ENCODE measurements at places on chromosomes 16 and 17.

DNA sequence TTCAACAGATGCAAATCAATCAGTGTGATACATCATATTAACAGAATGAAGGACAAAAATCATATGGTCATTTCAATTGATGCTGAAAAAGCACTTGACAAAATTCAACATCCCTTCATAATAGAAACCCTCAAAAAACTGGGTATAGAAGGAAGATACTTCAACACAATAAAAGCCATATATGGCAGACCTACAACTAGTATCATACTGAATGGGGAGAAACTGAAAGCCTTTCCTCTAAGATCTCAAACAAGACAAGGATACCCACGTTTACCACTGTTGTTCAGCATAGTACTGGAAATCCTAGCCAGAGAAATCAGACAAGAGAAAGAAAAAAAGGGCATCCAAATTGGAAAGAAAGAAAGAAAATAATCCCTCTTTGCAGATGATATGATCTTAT is 47.1 kb upstream of the NACA2 start:
- DNase-seq = no peak

GRCh38 chr17:8621585-8621984 is 8.9 kb downstream of the MYH10 start:
- DNase-seq = no peak

DNA sequence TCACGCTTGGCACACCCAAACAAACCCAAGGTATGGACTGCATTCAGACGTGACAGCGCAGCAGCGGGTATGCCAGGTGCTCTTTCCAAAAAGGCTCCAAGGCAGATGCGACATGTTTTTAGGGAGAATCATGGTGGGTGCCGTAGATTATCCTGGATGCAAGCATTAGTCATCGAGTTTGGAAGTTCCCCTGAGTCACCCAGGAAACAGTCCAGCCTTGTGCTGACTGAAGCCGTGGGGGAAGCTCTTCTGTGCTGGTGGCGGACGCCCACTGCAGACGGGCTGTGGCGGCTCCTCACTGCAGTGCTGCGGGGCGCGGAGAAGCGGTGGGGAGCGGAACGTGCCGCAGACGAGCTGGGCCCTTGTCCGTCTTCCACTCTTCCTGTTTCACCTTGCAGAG is 13.9 kb downstream of the JPT2 start:
- DNase-seq = no peak

DNA sequence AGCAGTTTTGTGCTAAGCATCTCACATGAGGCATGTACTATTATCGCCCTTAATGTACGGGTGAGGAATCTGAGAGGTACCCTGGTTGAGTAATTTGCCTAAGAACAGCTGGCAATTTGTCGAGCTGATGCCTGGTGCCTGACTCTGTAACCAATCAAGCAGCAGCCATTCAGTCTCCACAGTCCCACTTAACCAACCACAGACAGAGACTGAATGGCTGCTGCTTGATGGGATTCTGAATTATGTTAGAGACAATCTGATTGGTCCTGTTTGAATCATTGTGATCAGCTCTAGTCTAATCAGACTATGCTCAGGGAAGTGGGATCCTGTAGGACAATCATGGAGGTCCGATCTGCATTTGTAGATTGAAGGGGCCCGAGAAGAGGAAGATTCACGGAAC is 447.0 kb downstream of the SHISA9 start:
- DNase-seq = no peak

- no peak for DNase-seq
Observed at GRCh38 chr16:11425140-11425539, 79.9 kb downstream of the RMI2 start.

DNA sequence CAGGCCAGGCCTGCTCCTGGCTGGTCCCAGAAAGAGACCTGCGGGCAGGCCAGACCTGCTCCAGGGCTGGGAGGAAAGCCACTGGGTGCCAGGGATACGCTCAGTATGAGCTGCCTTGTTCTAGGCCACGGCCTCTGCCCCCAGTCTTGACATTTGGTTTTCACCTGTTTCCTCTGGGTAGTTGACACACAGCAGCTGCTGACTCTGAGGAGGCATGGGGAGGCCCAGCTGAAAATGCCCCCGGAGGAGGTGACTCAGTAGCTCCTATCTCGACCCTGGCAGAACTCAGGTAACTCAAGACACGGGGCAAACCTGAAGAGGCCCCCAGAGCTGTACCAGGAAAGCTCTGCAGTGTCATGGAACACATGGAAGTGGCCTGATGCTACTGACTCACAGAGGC is 13.9 kb upstream of the ADGRG1 start:
- DNase-seq = no peak

- no peak for DNase-seq
Observed at GRCh38 chr17:46010597-46011186, 11.6 kb downstream of the STH start.

- DNase-seq = no peak
Observed at GRCh38 chr17:78351449-78352006, 8.3 kb downstream of the SOCS3 start.

- DNase-seq = no peak
Observed at GRCh38 chr16:10868596-10869469, 8.2 kb upstream of the CIITA start.

GRCh38 chr17:1779571-1780131 is 17.8 kb downstream of the SERPINF1 start:
- no peak for DNase-seq

- DNase-seq = no peak
Observed at GRCh38 chr16:732936-733335, 6.0 kb downstream of the HAGHL start.

GRCh38 chr17:17322516-17323510 is 19.6 kb downstream of the NT5M start:
- no peak for DNase-seq

DNA sequence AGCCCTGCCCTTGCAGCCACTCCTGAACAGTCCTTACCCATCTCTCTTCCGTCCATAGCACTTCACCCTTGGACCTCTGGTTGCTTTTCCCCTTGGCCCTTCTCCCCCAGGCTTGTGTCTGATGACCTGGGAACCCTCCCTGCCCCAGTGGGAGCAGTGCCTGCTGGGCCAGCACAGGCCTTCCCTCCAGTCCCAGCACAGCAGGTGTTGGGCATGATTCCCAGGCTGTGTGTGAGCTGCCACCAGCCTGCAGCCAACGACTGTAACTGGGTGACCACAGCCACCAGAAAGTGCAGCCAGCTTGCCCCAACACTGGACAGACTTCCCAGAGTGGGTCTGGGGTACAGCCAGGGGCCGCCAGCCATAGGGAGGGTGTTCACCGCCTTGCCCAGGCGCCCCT is 30.0 kb downstream of the CRAMP1 start:
- no peak for DNase-seq

DNA sequence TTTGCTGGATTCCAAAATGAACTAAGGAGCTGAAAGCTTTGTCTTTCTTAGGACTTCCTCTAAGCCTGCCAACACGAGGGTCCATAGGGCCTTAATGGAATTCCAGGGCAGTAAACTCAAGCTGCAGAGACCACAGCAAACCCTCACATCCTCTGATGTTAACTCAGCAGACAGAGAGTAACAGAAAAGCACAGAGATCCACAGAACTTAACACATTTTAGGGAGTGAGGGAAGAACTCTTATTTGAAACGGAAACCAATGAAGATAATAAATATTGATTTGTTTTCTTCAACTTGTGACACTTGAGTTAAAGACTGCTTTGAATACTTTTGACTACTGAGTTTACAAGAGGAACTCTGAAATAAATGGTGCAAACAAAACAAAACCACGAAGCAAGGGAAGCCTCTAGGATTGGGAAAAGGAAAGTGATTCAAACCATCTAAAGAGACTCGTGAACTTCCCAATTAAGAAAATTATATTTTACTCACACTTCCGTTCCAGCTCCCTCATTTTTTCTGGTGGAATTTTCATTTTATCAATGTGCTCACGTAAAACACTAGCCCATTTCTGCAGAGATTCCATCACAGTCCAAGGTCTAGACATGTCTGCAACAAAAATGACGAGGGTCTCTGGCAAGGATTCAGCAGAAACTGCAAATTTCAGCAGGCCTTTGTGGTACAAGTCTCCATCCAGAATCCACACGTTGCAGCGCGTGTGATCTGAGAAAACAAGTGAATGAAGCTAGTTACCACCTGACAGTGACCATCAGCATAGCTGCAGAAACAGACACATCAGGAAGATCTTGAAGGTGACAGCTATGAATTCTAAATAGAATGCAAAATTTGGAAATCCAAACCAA is 9.2 kb downstream of the DYNC1LI2 start:
- no peak for DNase-seq

- no peak for DNase-seq
Observed at GRCh38 chr16:2821487-2822157, 4.6 kb downstream of the PRSS21 start.

DNA sequence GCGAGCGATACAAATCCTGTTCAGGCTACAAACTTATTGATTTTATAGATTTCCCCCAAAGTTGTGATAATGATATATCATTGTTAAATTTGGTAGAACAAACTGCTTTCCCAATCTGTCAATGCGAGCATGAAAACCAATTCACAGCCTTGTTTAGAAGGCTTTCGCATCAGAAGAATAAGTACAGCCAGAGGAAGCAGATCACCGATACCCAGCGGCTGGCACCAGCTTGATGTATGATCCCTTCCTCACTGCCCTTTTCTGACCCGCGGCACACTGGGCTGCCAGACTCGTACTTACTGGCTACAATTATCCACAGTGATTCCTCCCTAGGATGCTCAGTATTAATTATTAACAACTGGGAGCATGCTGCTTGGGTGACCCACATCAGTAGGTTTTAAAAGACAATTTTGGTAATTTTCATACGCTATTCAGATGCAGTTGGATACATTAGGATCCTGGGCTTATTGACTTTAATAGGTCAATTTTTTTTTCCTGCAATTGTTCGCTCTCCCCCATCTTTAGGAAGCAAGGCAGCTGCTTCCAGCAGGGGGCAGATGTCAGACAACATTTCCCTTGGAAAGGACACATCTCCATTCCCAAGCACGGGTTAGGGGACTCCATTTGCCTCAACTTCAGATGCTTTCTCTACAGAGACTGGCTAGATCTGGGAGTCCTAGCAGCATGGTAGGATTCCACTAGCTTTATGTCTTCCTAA is 582.7 kb upstream of the PSMD7 start:
- DNase-seq = no peak

DNA sequence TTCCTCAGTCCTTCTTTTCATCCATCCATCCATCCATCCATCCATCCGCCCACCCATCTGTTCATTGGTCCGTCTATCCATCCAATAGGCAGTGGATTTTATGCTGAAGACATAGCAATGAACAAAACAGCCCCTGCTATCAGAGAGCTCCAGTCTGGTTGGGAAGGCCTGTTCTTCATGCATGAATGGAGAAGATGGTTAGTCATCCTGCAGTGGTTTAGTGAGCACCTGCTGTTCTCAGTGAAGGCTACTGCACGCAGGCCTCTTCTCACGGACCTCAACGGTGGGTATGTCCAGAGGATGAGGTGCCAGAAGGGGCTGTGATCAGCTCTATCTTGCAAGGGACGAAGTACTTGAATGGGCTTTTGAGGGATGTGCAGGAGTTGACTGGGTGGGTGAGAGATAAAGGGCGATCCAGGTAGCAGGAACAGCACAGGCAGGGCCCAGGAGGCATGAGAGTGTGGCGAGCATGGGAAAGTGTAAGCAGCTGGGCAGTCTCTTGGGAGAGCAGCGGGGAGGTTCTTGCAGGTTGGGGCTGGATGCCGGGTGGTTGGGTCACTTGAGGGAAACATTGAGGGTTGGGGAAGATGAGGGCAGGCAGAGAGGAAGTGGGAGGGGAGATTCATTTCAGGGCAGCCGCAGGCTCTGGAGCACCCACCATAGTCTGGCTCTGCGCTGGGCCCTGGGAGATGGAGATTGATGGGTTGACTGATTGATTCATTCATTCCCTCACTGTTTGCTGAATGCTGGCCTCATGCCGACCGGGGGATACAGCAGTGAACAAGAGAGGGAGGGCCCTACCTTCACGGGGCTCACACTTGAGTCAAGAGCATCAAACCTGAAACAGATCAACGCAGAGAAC is 115.0 kb upstream of the CIBAR2 start:
- DNase-seq = no peak

- DNase-seq = no peak
Observed at GRCh38 chr16:86497551-86498021, 12.7 kb upstream of the FOXF1 start.

GRCh38 chr17:18102640-18103039 is 5.9 kb upstream of the MYO15A start:
- DNase-seq = no peak

DNA sequence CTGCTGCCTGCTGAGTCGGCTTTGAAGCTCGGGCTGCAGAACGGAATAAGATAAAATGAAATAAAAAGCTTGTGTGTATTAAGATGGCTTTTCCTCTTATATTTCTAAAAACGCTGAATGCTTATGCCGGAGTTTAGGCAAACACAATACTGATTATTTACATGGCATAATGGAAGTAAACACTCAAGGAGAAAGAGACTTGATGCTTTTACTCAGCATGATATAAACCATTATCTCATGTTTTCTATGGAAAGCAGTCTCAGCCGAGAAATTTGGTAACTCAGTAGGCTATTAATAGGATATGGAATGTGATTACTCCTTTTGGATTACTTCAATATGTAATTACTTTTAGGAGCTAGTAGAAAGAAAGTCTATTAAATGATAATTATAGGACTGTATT is 153.3 kb downstream of the CDH11 start:
- no peak for DNase-seq

GRCh38 chr16:72312828-72313227 is 140.9 kb upstream of the PMFBP1 start:
- DNase-seq = no peak

- DNase-seq = no peak
Observed at GRCh38 chr16:76837872-76838271, 353.1 kb upstream of the MON1B start.

- DNase-seq = no peak
Observed at GRCh38 chr17:17183744-17184143, 22.4 kb downstream of the PLD6 start.

- no peak for DNase-seq
Observed at GRCh38 chr17:32558326-32558955, 71.6 kb downstream of the CDK5R1 start.

DNA sequence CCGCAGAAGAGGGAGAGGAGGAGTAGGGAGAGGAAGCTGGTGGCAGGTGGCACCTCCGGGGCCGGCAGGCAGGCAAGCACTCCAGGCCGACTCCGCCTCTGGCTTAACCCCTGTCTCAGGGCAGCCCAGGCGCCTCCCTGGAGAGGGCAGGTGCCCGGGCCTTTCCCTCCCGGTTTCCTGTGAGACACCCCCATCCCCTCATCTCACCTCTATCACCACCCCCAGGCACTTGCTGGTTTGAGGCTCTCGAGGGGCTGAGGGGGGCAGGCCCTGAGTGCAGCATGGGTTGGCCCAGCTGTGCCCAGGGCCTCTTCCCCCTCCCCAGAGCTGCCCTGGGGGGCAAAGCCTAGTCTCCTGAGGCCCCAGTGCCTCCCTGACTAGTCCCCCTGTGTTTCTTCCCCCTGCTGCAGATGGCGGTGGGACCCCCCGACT is 6.0 kb downstream of the DOC2A start:
- DNase-seq = no peak

GRCh38 chr16:69093974-69094373 is 11.5 kb upstream of the HAS3 start:
- no peak for DNase-seq
